ENCODE measurements at places on chromosomes 6 and 20.

- no peak for DNase-seq
Measured at GRCh38 chr6:153167061-153167891, 36.2 kb upstream of the RGS17 start.

GRCh38 chr20:35820715-35821114 is 48.9 kb downstream of the PHF20 start:
- DNase-seq: no peak

GRCh38 chr6:83470001-83470400 is 39.1 kb upstream of the ME1 start:
- no peak for DNase-seq

GRCh38 chr20:35134472-35134871 is 12.7 kb downstream of the EDEM2 start:
- DNase-seq: no peak

DNA sequence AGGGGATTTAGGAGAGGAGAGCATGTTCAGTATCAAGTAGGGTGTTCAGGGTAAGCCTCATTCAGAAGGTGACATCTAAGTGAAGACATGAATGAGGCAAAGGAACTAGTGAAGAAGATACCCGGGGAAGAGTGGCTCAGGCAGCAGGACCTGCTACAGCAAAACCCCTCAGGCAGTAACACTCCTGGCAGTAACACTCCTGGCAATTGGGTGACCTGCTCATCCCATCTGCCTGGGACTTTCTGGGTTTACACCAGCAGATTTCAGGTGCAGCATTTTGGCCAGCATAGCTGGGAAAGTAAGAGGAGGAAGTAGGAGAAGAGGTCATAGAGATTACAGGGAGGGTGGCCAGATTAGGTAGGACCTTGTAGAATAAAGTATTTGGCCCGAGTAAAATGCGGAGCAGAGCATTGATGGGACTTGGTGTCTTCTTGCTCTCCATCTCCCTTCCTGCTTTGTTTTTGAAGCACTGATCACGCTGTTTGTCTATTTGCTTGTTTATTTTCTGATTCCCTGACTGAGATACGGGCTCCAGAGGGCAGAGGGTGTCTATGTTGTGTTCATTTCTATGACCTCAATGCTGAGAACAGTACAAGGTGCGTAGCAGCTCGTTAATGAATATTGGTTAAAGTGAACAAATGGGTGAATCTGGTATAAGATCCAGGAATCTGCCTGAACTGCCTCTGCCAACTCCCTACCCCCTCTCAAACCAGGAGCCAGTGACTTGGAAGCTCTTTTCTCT is 88.3 kb downstream of the IYD start:
- DNase-seq: no peak

DNA sequence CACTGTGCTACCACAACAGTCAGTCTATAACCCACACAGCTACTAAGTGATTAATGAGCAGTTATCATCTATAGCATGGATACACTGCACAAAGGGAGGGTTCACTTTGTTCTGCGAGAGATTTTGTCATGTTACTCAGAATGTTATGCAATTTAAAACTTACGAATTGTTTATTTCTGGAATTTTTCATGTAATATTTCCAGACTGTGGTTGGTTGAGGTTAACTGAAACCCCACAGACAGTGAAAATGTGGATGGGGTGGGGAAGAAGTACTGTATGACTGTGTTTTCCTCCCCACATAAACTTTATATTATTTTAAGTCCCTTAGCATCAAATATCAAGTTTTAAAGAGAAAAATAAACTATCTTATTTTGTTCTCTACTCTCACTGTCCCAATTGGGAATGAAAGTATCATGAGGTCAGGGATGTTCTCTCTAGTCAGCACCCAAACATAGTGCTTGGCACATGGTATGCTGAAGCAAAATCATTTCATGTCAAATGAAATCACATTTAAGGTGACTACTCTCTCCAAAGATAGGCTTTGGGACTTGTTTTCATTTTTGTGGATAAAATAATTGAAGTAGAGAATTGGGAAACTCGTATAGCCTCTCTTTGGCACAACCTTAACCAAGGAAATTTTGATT is 25.4 kb downstream of the DOP1A start:
- DNase-seq: no peak

- DNase-seq: no peak
Measured at GRCh38 chr6:139628270-139628669, 253.8 kb upstream of the CITED2 start.

- no peak for DNase-seq
Measured at GRCh38 chr6:135883536-135883935, 32.0 kb downstream of the PDE7B start.

GRCh38 chr6:29958046-29958445 is 15.7 kb downstream of the HLA-A start:
- DNase-seq: no peak

- DNase-seq: no peak
Measured at GRCh38 chr6:45970326-45970725, 45.3 kb downstream of the CLIC5 start.

- no peak for DNase-seq
Measured at GRCh38 chr20:1877609-1878200, 17.5 kb upstream of the SIRPA start.

DNA sequence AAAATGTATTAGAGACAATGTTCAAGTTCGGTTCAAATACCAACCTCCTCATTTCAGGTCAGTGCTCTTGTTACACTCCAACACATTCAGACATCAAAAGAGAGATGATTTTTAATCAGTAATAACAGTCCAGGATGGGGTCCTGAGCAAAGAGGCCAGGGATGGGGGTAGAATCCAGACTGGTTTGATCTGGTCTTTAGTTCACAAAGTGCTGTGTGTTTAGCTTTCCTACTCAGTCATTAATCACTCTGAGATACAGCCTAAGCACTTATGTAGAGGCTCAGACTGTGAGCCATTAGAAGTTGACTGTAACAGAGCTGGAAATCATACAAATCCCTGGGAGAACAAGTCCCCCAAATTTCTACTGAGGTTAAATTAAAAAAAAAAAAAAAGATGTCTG is 241.6 kb downstream of the PTPRK start:
- DNase-seq: no peak

GRCh38 chr20:51512645-51513044 is 29.9 kb downstream of the NFATC2 start:
- no peak for DNase-seq

DNA sequence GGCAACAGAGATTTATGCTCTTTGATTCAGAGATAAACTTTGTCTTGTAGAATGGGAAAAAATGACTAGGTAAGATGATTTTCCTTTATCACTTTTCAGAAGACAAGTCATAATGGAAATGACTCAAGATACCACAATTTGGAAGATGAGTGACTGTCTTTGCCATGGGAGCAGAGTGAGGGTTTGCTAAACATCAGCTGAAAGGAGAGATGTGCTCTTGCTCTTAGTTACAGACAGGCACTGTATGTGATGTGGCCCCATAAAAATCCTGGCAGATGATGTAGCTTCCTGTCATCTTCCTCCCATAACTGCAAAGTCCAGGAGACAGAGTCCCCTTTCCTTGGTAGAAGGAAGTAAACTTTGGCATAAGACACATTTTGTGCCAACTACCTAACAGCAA is 47.6 kb downstream of the BACH2 start:
- no peak for DNase-seq

- no peak for DNase-seq
Measured at GRCh38 chr6:36443471-36444428, 950 bp downstream of the KCTD20 start.

DNA sequence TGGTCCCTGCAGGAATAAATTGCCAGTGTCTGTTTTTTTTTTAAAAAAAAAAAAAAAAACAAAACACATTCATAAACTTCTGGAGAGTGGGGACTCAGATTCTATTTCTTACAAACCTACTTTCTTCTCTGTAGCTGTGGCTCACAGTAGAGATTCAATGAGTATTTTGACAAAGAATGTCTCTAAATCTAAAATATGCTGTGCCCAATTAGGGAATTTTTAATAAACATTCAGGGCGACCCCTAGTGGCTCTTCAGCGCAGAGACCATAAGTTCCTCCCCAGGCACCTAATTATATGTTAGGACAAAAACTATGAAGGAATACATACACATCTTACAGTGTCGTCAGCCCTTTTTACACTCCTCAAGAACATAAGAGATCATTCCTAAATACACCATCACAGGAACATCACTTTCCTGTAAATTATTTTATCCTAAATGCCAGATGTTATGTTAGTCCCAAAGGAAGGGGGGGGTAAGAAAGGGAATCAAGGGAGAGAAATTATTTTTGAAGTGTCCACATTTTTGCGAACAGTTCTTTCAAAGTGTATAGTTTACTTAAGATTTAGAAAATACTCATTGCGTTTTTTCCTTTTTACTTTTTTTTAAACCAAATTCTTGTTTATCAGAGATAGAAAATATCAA is 21.8 kb upstream of the NAA20 start:
- no peak for DNase-seq

GRCh38 chr20:44104798-44105517 is 82.0 kb downstream of the JPH2 start:
- no peak for DNase-seq

DNA sequence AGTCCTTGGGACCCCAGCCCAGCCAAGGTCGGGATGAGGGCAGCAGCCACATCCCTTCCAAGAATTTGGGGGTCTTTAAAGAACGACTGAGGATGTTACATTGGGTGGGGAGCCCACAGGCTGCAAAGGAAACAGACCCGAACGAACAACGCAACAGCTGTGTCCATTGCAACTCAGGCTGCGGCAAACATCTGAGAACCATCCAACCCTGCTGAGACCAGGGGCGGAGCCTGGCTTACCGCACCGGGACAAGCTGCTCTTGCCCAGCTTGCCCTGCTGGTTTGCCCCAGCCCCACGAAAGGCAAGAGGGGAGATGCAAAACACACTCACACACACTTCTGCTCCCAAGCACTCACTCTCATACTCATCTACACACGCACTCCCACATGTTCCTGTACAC is 21.5 kb upstream of the TAF4 start:
- DNase-seq: no peak

- DNase-seq: no peak
Measured at GRCh38 chr20:3876676-3877075, 12.5 kb upstream of the PANK2 start.

- DNase-seq: no peak
Measured at GRCh38 chr6:161242779-161243693, 30.8 kb downstream of the AGPAT4 start.

GRCh38 chr6:170282512-170283158 is 8.2 kb downstream of the DLL1 start:
- DNase-seq: no peak

- no peak for DNase-seq
Measured at GRCh38 chr6:159170333-159170672, 1.1 kb downstream of the FNDC1 start.

GRCh38 chr6:13795041-13795750 is 19.2 kb downstream of the MCUR1 start:
- DNase-seq: no peak

- DNase-seq: no peak
Measured at GRCh38 chr20:62159839-62160238, 16.3 kb downstream of the SS18L1 start.

- no peak for DNase-seq
Measured at GRCh38 chr20:54123587-54124180, 50.1 kb downstream of the CYP24A1 start.

DNA sequence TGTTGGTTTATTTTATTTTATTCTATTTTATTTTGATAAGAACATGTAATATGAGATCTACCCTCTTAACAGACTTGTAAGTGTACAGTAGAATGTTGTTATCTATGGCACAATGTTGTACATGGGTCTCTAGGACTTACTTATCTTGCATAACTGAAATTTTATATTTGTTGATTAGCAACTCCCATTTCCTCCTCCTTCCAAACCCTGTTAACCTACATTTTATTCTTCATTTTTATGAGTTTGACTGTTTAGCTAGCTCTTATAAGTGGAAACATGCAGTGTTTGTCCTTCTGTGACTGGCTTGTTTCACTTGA is 37.9 kb upstream of the BCAS1 start:
- no peak for DNase-seq

GRCh38 chr6:4981761-4982160 is 22.1 kb downstream of the RPP40 start:
- no peak for DNase-seq

GRCh38 chr6:151807513-151808370 is at the start of gene ESR1:
Gene ESR1 (plus strand): TSS chr6:151807682. CDS start chr6:151807913, 231 bp downstream.
- no peak for DNase-seq

GRCh38 chr20:51305316-51306052 is 237.0 kb downstream of the NFATC2 start:
- no peak for DNase-seq

GRCh38 chr6:292506-293192 is 362 bp downstream of the DUSP22 start:
- no peak for DNase-seq

- no peak for DNase-seq
Measured at GRCh38 chr6:7201732-7202541, 94.2 kb downstream of the RREB1 start.

DNA sequence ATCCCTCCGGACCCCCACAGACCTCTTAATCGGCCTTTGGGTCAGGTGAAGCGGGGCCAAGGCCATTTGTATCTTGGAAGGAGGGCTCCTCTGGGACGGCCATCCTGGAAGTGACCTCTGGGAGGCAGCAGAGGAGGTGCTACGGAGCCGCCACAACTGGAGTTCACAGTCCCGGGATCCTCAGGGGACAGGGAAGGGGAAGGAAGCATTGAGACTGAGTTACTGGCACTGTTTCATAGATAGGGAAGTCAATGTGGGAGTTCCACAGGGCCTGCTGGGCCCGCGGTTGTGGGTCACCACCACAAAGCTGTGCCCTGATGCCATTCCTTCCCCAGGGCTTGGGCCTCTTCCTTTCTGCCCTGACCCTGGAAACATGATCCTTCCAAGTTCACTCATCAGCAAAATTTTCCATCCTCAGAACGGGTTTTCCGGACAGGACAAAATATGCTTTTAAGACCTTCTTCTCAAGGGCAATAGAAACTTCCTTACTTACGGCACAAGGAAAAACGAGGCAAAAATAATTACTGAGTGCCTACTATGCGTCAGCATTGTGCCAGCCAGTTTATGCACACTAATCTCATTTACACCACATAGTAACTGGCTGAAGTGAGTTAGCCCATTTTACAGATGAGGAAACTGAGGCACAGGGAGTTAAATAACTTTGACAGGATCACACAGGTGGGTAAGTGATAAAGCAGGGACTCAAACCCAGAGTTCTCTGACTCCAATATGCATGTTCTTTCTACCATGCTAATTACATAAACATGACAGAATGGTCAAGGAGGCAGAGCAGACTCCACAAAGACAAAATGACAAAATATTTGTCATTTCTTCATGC is 143.8 kb downstream of the UNC5CL start:
- DNase-seq: no peak
